ENCODE measurements at places on chromosomes 2 and 18. TPM values are rescaled to one million over a fixed set of nuclear protein-coding genes. Genes with fewer than 3 reads are reported as not detected.

DNA sequence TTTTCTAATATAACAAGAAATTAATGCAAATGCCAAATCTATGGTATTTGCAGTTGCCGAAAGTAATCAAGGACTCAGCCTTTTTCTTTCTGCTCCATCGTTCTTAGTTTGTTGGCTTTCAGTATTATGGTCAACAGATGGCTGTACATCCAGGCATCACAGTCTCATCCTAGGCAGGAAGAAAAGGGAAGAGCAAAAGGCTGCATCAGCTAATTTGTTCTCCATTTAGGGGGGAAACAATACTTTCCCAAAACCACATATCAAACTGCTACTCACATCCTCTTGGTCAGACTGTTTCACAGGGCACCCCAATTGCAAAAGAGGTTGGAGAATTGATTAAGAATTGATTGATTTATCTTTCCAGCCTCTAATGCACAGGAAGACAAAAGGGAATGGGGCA is 89.3 kb downstream of the MDH1 start:
- DNase-seq = no peak

GRCh38 chr2:231648579-231649174 is 56.0 kb downstream of the TEX44 start:
- peak; percentile 66 for DNase-seq

DNA sequence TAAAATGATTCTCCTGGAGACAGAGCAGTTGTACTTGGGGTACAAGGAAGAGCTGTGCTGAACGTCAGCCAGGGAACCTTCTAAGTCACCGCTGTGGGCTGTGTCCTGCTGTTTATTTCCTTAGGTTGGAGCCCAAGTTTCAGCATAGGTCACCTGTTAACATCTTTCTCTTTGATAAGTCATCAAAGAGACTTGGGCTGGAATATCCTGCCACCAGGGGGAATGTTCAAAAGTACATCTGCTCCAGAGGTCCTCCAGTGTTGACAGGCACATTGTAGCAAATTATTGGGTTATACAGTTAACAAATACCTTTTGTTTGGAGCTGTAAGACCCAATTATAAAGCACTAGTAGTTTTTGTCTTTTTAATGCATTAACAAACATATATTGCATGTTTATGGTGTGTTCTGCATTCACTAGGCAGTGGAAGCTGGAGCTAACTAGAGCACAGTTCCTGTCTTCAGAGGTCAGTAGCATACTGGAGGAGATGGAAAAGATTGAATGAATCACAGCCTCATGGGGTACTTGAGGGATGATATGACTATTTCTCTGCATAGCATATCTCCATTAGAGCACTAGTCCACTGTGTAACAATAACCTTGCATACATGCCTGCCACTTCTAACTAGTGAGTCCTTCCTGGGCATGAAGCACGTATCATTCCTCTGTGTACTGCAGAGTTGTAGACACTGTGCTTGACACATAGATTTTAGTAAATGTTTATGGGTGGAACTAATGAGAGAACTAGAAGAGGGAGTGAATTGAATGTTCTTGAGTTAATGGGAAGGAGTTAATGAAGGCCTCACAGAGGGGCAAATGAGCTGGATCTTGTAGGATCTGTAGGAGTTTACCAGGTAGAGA is 182.1 kb downstream of the AGAP1 start:
- DNase-seq = peak; percentile 27

- DNase-seq = peak; percentile 82
These were observed 184.7 kb downstream of the MREG start for GRCh38 chr2:215828528-215829184.

- DNase-seq = no peak
These were observed 36.0 kb downstream of the DNMT3A start for GRCh38 chr2:25305775-25306174.

- no peak for DNase-seq
These were observed 550 bp upstream of the SFXN5 start for GRCh38 chr2:73072129-73072395.

Gene LIMS4
- 0.24 TPM for total RNA-seq

Gene PTH2R
- total RNA-seq = not detected
